ENCODE measurements at places on chromosomes 16 and 17.
A peak's percentile ranks its signal among the peaks of the same experiment; 100 is the strongest.

- no peak for DNase-seq
These were observed 34.5 kb upstream of the CLEC18B start for GRCh38 chr16:74455619-74456289.

- no peak for DNase-seq
These were observed 234.7 kb downstream of the SNX29 start for GRCh38 chr16:12210925-12211869.

DNA sequence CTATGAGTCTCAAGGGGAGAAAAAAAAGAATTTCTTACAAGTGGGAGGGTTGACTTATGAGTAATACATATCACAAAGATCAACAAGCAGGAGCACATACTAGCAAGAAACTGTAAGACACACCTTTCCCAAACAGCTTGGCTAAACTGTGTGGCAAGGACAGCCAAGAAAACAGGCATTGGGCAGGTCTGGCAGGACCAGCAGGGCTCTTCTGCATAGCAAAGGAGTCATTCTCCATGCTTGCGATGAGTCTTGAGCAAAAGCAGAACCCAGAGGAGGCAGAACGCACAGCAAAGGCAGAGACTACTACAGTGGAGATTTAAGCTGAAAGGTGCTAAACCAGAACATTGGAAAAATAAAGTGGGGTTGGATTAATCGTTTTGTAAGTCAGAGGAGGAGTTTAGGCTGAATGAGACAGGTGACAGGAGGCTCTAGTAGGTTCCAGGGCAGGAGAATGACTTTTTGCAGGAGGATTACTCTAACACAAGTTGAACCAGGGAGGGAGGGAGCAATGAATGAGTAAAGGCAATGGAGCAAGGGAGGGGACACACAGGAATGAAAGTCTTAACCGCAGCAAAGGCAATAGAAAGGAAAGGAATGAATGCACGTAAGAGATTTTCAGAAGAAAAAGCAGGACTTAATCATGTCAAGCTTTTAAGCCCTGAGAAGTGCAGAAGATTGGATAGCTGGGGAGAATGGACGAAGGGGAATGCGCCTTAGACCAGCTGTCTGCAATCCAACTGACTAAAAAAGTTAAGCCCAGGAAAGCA, 2.7 kb downstream of the N4BP1 start:
- peak; percentile 60 for DNase-seq

- DNase-seq = no peak
These were observed 64.2 kb downstream of the FTO start for GRCh38 chr16:53768167-53768566.

DNA sequence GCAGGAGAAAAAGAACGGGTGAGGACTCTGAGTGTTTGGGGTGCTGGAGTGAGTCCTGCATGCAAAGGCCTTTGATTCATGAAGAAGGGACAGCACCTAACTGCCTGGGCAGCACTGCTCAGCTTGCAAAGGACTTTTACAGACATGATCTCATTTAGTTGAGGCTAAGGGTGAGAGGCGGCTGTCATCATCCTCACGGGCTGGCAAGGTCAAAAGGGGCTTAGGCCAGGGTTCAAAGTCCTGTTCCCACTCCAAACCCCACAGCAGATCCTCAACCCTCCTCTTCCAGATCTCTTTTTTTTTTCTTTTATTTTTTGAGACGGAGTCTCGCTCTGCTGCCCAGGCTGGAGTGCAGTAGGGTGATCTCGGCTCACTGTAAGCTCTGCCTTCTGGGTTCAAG, 4.8 kb downstream of the RHBDF2 start:
- no peak for DNase-seq

- no peak for DNase-seq
These were observed 4.1 kb upstream of the ZNF19 start for GRCh38 chr16:71493213-71493612.

DNA sequence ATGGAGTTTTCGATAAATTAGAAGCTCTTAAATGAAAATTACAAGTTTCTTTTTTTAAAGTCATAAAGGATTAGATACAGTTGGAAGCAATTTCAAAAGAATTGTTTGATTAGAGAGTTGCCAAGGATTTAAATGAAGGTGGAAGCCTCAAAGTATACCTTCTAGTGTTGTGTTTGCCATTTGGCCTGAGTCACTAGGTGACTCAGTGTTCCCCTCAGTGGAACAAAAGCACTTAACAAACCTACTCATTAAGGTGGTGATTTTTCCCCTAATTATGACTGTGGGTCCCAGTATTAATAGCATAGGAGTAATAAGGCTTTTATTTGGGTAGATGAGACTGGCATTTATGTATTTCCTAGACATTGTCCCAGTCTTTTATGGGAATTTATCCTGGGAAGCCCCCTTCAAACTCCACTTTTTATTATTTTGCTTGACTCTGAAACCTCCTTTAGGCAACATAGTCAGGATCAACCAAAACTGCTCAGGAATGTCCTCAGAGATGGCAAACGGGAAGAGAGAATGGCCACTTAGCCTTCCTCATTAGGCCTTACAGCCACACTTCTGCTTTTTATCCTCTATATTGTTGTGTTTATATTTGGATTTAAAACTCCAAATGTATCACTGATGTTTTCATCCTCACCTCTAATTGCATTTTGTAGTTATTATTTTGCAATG, 161.0 kb downstream of the FTO start:
- DNase-seq = peak; percentile 66

DNA sequence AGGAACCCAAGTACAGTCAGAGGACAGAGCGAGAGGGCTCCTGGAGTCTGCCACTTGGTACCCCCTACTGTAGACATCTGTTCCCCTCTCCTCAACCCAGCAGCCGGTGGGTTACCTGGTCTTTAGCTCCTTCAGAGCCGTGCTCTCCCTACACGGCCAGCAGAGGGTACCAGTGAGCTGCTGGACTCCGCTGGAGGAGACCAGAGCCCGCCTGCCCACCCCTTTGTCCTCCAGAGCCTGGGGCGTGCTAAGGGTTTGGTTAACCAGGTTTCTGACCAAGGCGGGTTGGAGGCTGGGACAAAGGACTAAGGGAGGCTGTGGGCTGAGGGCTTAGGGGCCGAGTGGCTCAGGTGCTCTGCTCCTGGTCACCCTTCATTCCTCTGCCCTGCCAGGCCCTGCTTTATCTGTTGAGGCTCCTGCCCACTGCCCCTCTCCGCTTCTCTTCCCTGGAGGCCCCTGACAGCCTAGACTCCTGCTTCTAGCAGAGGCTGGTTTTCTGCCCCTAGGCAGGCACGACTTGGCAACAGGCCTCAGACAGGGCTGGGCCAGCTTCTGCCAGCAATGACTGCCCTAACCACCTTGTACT, 2.7 kb upstream of the HSD11B2 start:
- DNase-seq = peak; percentile 61

DNA sequence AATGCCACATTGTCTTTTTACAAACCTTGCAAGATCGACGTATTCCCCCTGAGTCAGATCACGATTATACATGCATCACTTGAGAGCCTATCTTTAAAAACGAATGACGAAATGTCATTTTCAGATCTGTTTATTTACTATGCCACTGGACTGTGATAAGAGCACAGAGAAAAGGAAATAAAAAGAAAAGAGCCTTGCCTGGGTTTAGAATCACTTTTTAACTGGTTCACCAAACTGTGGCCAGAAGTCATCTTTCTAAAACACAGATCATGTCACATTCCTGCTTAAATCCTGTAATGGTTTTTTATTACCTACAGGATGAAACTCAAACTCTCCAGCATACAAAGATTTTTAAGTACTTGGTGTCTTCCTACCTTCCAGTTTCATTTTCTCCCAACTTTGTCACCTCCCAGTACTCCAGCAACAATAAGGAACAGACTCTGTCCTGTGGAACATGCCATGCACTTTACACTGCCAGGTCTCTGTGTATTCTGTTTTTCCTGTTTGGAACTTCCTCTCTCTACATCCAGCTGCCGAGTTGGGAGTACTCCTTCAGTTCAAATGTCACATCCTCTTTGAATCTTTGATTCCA, 91.5 kb downstream of the SNX11 start:
- DNase-seq = no peak

DNA sequence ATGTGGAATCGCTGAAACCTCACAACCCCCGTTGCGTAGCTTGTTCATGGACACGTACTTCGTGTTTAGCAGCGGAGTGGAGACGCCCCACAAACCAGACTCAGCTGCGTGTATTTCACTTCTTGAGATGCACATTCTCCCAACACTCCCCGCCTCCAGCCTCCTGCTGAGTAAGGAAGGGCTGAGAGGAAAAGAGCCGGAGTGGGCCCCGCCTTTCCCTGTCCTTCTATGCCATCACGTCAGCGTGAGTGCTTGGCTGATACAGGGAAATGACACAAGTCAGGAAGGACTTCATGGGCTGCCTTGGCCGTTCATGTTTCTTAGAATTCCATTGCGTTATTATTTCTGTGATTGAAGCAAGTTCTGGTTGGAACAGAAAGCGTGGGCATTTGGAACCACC, 68.6 kb upstream of the CBX4 start:
- no peak for DNase-seq

DNA sequence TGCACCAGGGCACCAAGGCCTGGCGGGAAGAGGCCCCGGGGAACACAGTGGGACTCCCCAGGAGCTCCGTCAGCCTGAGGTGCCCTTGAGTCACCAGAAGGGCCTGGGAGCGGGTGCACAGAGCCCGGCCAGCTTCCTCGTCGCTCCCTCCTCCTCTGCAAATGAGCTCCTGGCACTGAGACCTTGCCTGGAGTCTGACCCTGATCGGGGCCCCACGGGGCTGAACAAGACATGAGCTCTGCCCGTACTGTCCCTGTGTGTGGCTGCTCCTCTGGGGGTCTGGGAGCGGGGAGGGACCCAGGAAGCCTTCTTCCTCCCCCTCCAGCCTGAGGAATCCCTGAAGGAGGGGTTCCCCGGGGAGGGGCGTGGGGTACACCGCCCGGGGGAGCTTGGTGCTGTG, 36.4 kb upstream of the SSTR5 start:
- DNase-seq = no peak

GRCh38 chr16:89915303-89916232, 3.1 kb upstream of the MC1R start:
- DNase-seq = no peak

- peak; percentile 98 for DNase-seq
These were observed 4.4 kb downstream of the FMNL1 start for GRCh38 chr17:45225964-45226530.

DNA sequence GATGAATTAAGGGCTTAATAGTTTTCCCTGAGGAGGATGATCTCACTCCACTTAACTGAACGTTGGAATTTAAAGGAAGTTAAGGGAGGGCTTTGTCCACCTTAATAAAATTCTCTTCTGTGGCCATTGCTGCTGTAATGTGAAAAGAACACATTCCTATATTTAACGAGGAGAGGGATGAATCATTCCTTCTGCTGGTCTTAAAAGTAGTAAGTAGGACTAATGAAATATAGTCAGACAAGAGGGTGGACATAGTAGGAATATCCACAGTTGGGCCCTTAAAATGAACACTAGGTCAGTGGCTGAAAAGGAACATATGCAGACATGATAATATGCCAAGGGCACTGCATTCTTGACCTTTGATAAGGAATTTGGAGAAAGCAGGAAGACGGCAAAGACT, 405.6 kb downstream of the PMP22 start:
- no peak for DNase-seq

- DNase-seq = no peak
These were observed 628 bp downstream of the GALK1 start for GRCh38 chr17:75764417-75764710.

GRCh38 chr17:67456103-67456502, 79.0 kb downstream of the PITPNC1 start:
- DNase-seq = no peak

- DNase-seq = no peak
These were observed 36.7 kb downstream of the STAT5A start for GRCh38 chr17:42325026-42325425.

DNA sequence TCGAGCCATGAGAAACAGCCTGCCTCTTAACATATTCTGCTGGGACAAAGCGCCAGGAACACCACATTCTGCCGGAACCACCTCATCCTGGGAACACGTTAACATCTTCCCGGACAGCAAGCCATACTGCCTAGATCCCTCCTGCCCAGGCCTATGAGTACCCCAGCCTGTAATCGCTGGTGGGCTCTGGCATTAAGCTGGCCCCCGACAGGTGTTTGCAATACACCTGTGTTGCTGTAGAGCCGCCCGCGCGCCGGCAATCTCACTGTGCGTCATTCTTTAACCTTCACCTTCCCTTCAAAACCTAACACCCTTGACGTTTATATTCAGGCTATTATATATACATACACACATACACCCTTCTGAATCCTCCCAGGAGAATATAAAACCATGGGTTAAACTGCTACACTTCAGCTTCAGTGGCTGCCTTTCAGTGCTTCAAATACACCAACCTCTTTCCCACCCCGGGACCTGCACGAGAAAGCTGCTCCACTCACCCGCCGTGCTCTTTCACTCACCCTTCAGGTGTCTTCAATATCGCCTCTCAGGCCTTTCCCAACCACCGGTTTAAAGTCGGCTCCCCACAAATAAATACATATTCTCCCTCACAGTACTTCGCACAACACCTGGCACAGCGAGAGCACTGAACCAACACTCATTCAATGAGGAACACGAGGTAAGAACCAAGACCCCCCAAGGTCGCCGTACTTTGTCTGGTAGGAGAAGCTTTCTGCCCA, 1.0 kb upstream of the ENDOV start:
- DNase-seq = no peak

GRCh38 chr17:34799751-34800150, 161.5 kb downstream of the CCT6B start:
- no peak for DNase-seq

- no peak for DNase-seq
These were observed 4.2 kb upstream of the MAFG start for GRCh38 chr17:81931557-81932332.

GRCh38 chr17:58329035-58329809, 627 bp upstream of the TSPOAP1 start:
- DNase-seq = peak; percentile 98

- DNase-seq = no peak
These were observed 5.8 kb downstream of the ARMC7 start for GRCh38 chr17:75115555-75115954.

DNA sequence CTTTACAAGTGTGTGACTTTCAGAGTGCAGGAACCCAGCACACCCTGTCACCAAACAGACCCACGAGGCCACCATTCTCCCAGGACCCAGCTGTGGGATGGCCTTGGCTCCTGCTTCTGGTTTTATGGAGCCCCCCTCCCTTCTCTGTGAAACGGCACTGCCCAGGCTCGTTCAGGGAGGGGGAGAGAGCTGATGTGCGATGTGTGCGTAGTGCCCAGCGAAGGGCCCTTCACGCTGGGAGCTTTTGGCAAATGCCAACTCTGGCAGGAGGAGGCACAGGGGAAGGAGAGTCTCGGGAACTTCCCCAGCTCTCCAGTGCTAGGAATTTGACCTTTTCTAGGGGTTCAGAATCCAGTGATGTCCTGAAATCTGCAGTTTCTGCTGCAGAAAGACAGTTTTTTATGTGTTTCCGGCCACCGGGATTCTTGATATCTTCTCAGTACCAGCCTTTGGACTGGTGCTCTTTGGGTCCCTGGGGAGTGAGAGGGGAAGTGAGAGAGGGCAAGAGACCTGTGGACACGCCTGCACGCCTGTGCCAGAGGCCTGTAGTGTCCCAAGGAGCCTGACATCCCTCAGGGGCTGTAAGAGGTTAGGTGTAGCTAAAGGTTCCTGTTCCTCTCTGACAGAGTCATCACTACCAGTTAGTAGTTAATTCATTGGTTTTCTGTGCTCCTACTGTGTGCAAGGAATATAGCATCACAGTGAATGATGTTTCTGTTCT, 45.1 kb downstream of the CMIP start:
- no peak for DNase-seq

- peak; percentile 69 for DNase-seq
These were observed 8.6 kb upstream of the UBE2I start for GRCh38 chr16:1300664-1301476.

Data from CD14-positive monocyte (primary cell).